ENCODE measurements at places on chromosomes 3 and 15. TPM values are rescaled to one million over a fixed set of nuclear protein-coding genes. Genes with fewer than 3 reads are reported as not detected.

DNA sequence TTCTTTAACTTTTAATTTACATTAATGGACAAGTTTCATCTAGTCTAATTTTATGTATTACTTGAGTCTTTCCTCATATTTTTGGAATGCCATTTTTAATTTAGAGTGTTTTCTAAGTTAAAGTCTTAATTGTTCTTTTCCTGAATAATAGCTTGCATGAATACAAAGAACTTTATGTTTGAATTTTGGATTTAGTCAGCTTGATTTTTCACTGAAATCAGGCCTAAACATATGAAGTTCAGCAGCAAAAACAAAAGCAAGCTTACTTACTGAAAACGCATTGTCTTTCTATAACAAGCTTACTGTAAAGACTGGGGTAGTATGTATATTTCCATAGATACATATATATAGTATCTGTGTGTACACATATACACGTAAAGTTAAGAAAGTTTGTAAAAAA, 126.0 kb downstream of the ZBTB20 start:
- no peak overlapping the region for H3K4me3 ChIP-seq
- no peaks in the 10 kb centered on the region for H3K36me3 ChIP-seq
- no peak for DNase-seq
- H3K27me3 ChIP-seq, result no peaks in the 10 kb centered on the region

Gene IMP3
- 39.1 TPM for total RNA-seq

Gene PDZRN3
- total RNA-seq, result 2.0 TPM

- H3K4me3 ChIP-seq, result no peak overlapping the region
- DNase-seq, result peak; percentile 30
- H3K27me3 ChIP-seq, result no peaks in the 10 kb centered on the region
- no peaks in the 10 kb centered on the region for H3K4me1 ChIP-seq
- H3K27ac ChIP-seq, result no peak overlapping the region
Measured at GRCh38 chr3:75906555-75907112, 121.3 kb upstream of the ZNF717 start.

GRCh38 chr3:57152151-57153143, 12.7 kb downstream of the IL17RD start:
- H3K4me3 ChIP-seq, result no peak overlapping the region
- no peaks in the 10 kb centered on the region for H3K27me3 ChIP-seq
- H3K27ac ChIP-seq, result no peak overlapping the region
- DNase-seq, result no peak

DNA sequence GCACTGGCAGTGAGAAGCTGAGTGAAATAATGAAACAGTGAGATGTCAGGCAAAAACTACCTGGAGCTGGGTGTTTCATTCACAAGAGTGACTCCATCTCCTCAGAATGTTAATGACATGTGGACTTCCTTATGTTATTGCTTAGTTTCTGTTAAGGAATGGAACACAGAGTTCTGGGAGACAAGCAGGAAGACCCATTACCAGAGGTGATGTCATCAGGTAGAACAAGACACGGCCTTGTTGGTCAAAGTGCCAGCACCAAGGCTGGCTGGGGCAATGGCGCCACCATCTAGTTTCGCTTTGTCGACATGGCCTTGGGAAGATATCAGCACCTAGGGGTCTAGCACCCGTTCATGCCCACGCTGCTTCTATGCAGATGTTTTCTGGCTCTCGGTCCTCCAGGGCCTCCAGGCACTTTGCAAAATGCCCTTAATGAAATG, 252.2 kb downstream of the FAM43A start:
- H3K27me3 ChIP-seq, result no peaks in the 10 kb centered on the region
- DNase-seq, result no peak
- H3K4me3 ChIP-seq, result no peak overlapping the region
- H3K4me1 ChIP-seq, result no peaks in the 10 kb centered on the region
- H3K27ac ChIP-seq, result no peak overlapping the region
- no peaks in the 10 kb centered on the region for H3K36me3 ChIP-seq

GRCh38 chr3:153591561-153592245, 429.7 kb downstream of the RAP2B start:
- no peaks in the 10 kb centered on the region for H3K27me3 ChIP-seq
- H3K4me1 ChIP-seq, result no peaks in the 10 kb centered on the region
- no peak overlapping the region for H3K27ac ChIP-seq
- H3K4me3 ChIP-seq, result no peak overlapping the region
- DNase-seq, result no peak

Gene CFAP92
- total RNA-seq, result 0.05 TPM

Gene PLSCR5
- not detected for total RNA-seq

- H3K27ac ChIP-seq, result no peak overlapping the region
- no peak for DNase-seq
- no peaks in the 10 kb centered on the region for H3K27me3 ChIP-seq
Measured at GRCh38 chr3:156976933-156977332, 150.8 kb downstream of the LEKR1 start.

- H3K36me3 ChIP-seq, result no peaks in the 10 kb centered on the region
- H3K4me3 ChIP-seq, result no peak overlapping the region
- no peaks in the 10 kb centered on the region for H3K27me3 ChIP-seq
- no peak overlapping the region for H3K27ac ChIP-seq
- no peaks in the 10 kb centered on the region for H3K4me1 ChIP-seq
Measured at GRCh38 chr15:74417225-74417624, 16.5 kb downstream of the SEMA7A start.

Gene ANKUB1
- not detected for total RNA-seq

Gene MAP6D1
- 0.61 TPM for total RNA-seq

DNA sequence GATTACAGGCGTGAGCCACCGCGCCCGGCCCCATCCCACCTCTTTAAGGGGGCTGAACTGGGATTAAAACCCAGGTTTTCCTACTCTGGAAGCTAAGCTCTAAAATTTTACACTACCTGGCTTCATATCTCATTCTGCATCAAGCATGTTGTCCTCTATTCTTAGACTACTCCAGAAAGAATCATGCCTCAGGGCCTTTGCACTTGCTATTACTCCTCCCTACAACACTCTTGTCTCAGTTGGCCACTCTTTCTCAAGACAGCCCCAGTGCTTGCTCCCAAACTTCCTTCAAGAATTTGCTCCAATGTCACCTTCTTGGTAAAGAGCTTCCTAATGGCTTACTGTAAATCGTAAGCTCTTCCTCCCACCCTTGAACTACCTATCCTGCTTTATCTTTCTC, 521.7 kb downstream of the MAGI1 start:
- H3K27me3 ChIP-seq, result no peaks in the 10 kb centered on the region
- H3K36me3 ChIP-seq, result no peaks in the 10 kb centered on the region
- DNase-seq, result no peak
- H3K4me3 ChIP-seq, result no peak overlapping the region
- no peaks in the 10 kb centered on the region for H3K4me1 ChIP-seq
- H3K27ac ChIP-seq, result no peak overlapping the region

DNA sequence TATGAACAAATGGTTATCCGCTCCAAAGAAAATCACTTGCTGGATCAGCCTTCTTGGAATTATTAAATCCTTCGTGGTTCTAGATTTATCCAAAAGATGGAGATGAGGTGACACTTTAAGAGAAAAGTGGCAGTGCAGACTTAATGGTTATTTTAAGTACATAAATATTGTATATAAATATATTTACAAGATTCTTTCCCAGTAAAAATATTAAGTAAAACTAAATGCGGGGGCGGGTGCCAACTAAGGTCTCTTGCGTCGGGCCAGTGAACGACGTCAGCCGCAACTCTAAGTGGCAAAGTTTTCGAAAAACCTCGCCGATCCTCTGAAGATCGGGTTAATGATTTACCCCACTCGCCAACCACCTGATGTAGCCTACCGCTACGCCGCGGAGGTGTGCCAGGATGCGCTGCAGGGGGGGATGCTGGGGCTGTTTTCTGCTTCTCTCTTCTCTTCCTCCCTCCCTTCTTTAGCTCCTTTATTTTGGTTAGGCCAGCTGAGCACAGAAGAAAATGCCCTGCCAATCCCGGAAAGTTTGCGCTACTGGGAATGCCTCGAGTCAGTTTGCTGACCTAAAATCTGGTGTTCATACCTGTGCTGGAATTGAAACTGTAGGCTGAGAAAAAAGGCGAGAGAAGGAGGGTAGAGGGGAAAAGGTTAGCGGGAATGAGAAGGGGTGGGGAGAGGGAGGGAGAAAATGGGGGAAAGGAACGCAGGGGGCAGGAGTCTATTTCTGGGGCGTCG, 7.6 kb upstream of the FOXB1 start:
- H3K4me3 ChIP-seq, result no peak overlapping the region
- no peaks in the 10 kb centered on the region for H3K36me3 ChIP-seq
- H3K4me1 ChIP-seq, result no peaks in the 10 kb centered on the region
- no peak for DNase-seq

DNA sequence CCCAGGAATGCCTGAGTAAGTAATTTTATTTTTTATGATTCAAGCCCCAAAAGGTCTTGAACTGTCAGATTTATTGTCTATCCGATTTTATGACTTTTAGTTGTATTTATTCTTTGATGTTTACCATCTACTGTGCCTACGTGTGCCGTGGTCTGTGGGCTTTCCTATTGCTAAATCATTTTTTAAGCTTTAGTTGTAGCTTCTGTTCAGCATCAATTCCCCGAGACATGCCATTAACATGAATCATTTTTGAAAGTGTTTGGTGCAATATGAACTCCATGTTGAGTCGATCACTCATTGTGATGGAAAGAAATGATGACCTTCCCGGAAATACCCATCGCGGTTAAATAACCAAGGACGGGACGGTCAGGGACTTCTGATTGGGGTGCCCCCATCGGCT, 268.7 kb upstream of the THRB start:
- no peaks in the 10 kb centered on the region for H3K4me1 ChIP-seq
- H3K27ac ChIP-seq, result no peak overlapping the region
- H3K4me3 ChIP-seq, result no peak overlapping the region
- no peaks in the 10 kb centered on the region for H3K36me3 ChIP-seq
- no peak for DNase-seq
- H3K27me3 ChIP-seq, result no peaks in the 10 kb centered on the region

DNA sequence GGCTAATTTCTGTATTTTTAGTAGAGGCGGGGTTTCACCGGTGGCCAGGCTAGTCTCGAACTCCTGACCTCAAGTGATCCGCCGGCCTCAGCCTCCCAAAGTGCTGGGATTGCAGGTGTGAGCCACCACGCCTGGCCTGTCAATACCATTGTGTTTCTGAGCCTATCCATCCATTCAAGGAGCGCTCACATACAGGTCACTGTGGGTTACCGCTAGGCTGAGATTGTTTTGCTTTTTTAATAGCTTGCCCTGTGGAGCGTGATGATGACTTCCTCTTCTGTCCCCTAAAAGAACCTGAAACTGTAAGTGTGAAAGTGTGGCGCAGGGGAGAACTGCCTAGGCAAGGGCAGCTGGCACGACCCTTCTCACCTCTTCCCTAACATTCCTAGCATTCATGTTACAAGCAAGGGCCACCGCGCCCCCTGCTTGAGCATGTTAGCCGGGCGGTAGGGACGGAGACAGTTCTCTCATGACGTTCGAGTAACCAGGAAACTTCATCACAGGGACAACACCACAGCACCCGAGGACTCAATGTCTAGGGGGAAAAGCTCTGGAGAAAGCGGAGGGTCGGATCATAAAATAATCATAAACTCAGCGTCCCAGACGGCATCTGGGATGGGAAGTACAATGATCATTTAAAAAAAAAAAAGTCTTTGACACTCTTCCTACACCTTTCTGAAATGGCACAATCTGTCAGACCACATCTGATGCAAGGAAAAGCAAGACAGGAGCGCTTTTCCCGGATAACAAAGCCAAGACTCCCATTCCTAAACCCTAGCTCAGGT, 790 bp downstream of the LAMP3 start:
- no peak overlapping the region for H3K27ac ChIP-seq
- H3K27me3 ChIP-seq, result no peaks in the 10 kb centered on the region
- H3K36me3 ChIP-seq, result no peaks in the 10 kb centered on the region
- no peaks in the 10 kb centered on the region for H3K4me1 ChIP-seq

GRCh38 chr3:50652709-50653108, 22.0 kb upstream of the DOCK3 start:
- H3K27me3 ChIP-seq, result no peaks in the 10 kb centered on the region
- no peaks in the 10 kb centered on the region for H3K36me3 ChIP-seq
- H3K4me1 ChIP-seq, result no peaks in the 10 kb centered on the region

Gene FNDC3B
- 62.1 TPM for total RNA-seq

- no peaks in the 10 kb centered on the region for H3K27me3 ChIP-seq
- H3K4me1 ChIP-seq, result no peaks in the 10 kb centered on the region
- H3K27ac ChIP-seq, result no peak overlapping the region
- DNase-seq, result no peak
Measured at GRCh38 chr3:12139111-12139511, 19.6 kb downstream of the TIMP4 start.

GRCh38 chr15:35545316-35545823, 595 bp downstream of the DPH6 start:
- H3K4me3 ChIP-seq, result peak overlapping the region; percentile 80
- DNase-seq, result no peak
- no peaks in the 10 kb centered on the region for H3K36me3 ChIP-seq

GRCh38 chr3:10173926-10174435, 9.3 kb downstream of the IRAK2 start:
- no peak overlapping the region for H3K4me3 ChIP-seq
- DNase-seq, result peak; percentile 72
- no peaks in the 10 kb centered on the region for H3K27me3 ChIP-seq
- H3K27ac ChIP-seq, result peak overlapping the region; percentile 62

GRCh38 chr15:31328428-31328968, 1.9 kb downstream of the KLF13 start:
- DNase-seq, result no peak
- H3K4me1 ChIP-seq, result no peaks in the 10 kb centered on the region
- no peaks in the 10 kb centered on the region for H3K27me3 ChIP-seq
- peak overlapping the region; percentile 89 for H3K27ac ChIP-seq

Gene ARNT2
- 0.75 TPM for total RNA-seq

- H3K4me3 ChIP-seq, result peak overlapping the region; percentile 92
- H3K27me3 ChIP-seq, result no peaks in the 10 kb centered on the region
- DNase-seq, result peak; percentile 72
Measured at GRCh38 chr15:75648156-75649000, 666 bp downstream of the SNX33 start.

DNA sequence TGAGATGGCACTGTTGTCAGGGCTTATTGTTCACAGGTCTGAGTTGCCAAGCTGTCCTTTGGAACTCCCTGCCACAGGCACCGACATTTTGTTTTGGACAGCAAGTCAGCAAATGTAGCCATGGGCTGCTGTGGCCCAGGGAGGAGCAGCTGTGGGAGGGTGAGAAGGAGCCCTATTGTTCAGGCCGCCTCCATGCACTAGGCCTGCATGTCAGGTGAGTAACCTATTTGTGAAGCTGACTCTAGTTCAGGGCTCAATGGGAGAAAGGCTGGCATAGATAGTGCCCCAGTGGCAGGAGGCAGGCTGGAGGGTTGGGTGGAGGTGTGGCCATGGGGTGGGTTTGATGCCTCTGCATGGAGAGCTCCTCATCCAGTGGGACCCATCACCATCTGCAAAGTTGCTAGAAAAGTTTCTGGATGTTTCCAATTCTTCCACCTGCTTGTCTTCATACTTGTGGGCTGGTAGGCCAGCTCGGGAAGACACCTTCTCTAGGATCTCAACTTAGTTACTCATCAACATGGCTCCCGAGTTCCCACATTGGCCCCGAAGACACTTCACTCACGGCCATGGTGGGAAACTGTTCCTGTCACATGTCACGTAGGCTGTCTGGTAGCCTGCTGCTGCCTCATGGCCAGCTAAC, 19.5 kb downstream of the AMOTL2 start:
- no peaks in the 10 kb centered on the region for H3K4me1 ChIP-seq
- H3K27me3 ChIP-seq, result no peaks in the 10 kb centered on the region
- no peak overlapping the region for H3K4me3 ChIP-seq

Gene TPRA1
- total RNA-seq, result 23.7 TPM

Gene RLBP1
- not detected for total RNA-seq

GRCh38 chr3:25907081-25907480, 117.2 kb downstream of the OXSM start:
- H3K27ac ChIP-seq, result no peak overlapping the region
- no peaks in the 10 kb centered on the region for H3K36me3 ChIP-seq
- H3K27me3 ChIP-seq, result no peaks in the 10 kb centered on the region
- no peak overlapping the region for H3K4me3 ChIP-seq

GRCh38 chr15:86912661-86913060, 833.0 kb downstream of the AGBL1 start:
- DNase-seq, result no peak
- H3K4me1 ChIP-seq, result no peaks in the 10 kb centered on the region
- no peak overlapping the region for H3K27ac ChIP-seq
- H3K4me3 ChIP-seq, result no peak overlapping the region
- H3K27me3 ChIP-seq, result no peaks in the 10 kb centered on the region
